ENCODE measurements at places on chromosomes 3 and 15.

- no peak for DNase-seq
Observed at GRCh38 chr15:35533130-35534110, 12.5 kb downstream of the DPH6 start.

GRCh38 chr3:7752005-7752404 lies 749.6 kb upstream of the LMCD1 start:
- DNase-seq = no peak

- DNase-seq = no peak
Observed at GRCh38 chr3:59262076-59262498, 212.3 kb upstream of the CFAP20DC start.

- no peak for DNase-seq
Observed at GRCh38 chr15:54605556-54605955, 591.2 kb downstream of the RSL24D1 start.

- no peak for DNase-seq
Observed at GRCh38 chr15:56327721-56328502, 37.3 kb upstream of the TEX9 start.

DNA sequence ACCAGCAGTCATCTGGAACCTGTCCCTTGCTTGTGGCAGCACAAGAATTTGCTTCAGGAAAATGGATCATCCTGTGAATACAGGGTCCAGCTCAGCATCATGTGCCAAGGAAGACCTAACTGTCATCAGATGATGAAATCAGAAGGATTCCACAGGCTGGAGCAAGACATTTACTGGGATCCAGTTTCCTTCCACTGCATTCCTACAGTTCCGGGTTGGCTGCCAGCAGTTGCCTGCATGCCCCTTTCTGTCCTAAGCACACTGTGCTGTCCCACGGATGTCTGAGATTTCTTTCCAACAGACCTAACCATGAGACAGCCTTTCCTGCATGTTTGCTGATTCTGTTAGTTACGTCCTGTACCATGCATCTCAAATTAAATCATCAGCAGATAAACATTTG lies 140.7 kb downstream of the IMPG2 start:
- no peak for DNase-seq

- DNase-seq = no peak
Observed at GRCh38 chr15:55834331-55834730, 91.4 kb upstream of the PRTG start.

- no peak for DNase-seq
Observed at GRCh38 chr3:13245615-13245978, 172.4 kb upstream of the IQSEC1 start.
